IPS DF 6.9 (cell line): ENCODE measurements at places on chromosomes 4 and X.

GRCh38 chr4:56979421-56980072, 851 bp downstream of the POLR2B start:
- no peak for DNase-seq

GRCh38 chrX:41317477-41318208, 16.3 kb upstream of the DDX3X start:
- DNase-seq: no peak

GRCh38 chr4:17912011-17912410, 101.2 kb downstream of the NCAPG start:
- DNase-seq: no peak

DNA sequence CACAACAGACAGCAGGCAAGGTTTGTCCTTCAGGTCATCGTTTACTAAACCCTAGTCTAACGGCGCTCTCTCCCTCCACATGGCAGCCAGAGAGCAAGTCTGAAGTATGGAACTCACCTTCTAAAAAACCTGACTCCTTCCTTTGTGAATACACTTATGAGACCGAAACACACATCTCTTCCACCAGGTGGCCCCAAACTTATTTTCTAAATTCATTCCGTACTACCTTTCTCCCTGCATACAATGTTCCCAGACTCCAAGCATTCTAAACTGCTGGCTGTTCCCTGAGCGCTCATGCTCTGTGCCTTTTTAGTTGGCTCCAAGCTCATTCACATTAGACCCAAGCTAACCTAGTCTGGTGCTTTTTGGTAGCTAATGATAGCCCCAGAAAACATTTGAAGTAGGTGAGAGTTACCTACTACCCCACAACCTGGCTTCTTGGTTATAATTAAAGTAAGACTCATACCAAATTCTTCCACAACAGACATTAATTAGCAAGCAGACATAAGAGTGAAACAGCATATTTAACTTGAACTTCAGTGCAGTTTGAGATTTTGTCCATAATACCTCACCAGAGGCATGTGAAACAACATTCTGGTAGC, 67.6 kb upstream of the DCLK2 start:
- peak; percentile 37 for DNase-seq

DNA sequence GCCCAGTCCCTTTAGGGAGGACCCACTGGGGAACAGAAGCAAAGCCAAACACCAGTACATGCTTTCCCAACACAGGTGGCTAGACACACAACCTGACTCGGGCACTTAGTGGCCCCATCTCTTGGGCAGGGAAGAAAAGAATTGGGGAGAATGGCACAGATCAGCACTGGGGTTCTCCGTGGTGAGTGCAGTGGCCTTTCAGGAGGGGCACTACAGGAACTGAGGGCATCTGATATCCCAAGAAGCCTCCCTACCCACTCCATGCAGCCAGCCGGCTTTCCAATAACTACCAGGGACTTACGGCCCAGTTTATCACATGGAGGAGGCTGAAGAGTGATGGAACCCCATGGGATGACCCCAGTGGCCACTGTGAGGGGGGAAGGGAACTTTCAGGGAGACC, 23.0 kb downstream of the RGN start:
- no peak for DNase-seq

DNA sequence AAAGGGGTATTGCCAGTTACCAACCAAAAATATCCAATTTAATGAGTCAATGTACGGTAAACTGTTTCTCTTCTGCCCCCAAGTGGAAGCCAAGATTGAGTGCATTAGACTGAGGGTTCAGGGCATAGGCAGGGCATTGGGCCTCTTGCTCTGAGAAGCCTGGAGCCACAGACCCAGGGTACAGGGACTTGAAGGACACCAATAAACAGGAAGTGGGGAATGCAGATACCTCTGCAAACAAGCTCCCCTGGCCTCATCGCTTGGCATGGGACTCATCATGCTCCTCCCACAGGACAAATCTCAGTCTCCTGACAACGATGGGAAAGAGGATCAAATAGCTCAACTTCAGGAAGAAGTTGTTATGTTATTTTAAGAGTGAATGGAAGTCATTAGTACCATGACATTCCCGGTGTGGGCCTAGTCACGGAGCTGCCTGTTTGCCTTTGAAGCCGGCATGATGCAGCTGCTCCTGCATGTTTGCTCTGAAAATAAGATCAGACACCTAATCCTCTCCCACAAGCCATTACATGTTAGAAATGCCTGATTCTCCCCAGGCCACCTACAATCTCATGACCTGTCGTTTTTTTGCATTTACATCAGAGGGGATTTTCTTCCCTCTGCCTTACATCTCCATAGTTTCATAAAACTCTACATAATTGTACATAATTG, 224.2 kb downstream of the RCHY1 start:
- DNase-seq: peak; percentile 41

DNA sequence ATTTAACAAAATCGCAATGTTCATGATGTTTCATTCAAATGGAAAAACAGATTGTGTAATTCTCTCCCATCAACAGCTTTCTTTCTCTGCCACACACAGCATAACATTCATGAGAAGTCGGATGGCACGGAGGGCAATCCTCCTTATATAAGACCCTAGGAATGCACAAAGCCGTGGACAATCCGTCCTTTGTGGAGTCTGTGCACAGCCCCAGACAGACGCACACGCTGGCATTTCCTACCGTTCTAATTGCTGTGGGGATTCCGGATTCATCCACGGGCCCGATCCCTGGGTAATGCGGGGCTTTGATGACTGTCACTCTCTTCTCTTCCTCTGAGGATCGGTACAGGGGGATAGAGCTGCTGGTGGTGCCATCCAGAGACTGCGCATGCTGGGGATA, 121.9 kb upstream of the PDLIM3 start:
- no peak for DNase-seq

DNA sequence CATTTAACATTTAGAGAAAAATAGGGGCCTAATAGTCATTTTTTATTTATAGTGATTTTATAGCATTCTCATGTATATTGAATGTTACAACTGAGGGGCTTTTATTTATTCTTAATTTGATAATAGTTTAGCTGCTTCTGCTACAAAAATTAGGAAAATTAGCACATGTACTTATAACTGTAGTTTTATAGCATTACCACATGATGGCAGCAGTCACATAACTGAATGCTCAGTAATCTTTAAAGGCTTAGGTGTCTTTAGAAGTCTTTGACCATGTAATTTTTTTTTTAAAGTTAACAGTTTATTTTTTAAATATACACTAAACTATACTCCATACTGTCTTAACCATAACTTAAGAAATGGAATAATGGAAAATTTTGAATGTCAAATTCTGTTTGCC, 136.6 kb downstream of the STAG2 start:
- no peak for DNase-seq

- no peak for DNase-seq
These were observed 11.9 kb downstream of the TMPRSS11D start for GRCh38 chr4:67871867-67872266.

- DNase-seq: no peak
These were observed 6.3 kb upstream of the HAUS3 start for GRCh38 chr4:2248044-2248780.

- DNase-seq: no peak
These were observed 123.5 kb downstream of the IL15 start for GRCh38 chr4:141759796-141760425.

DNA sequence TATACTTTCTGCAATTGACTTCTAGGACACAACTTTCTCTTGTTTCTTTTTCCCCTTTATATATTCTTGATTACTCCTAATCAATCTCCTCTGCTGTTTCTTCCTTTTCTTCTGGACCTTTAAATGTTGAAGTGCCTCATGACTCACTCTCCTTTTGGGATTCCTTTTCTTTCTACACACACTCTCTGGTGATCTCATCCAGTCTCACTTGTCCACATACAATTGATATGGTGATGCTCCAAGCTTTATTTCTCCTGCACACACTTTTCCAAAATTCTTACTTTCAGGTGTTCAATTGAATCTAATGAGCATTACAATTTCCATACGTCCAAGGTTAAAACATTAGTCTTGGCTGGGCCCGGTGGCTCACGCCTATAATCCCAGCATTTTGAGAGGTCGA, 794.8 kb upstream of the EPHA5 start:
- DNase-seq: no peak
